ENCODE measurements at places on chromosomes 7 and 10.

DNA sequence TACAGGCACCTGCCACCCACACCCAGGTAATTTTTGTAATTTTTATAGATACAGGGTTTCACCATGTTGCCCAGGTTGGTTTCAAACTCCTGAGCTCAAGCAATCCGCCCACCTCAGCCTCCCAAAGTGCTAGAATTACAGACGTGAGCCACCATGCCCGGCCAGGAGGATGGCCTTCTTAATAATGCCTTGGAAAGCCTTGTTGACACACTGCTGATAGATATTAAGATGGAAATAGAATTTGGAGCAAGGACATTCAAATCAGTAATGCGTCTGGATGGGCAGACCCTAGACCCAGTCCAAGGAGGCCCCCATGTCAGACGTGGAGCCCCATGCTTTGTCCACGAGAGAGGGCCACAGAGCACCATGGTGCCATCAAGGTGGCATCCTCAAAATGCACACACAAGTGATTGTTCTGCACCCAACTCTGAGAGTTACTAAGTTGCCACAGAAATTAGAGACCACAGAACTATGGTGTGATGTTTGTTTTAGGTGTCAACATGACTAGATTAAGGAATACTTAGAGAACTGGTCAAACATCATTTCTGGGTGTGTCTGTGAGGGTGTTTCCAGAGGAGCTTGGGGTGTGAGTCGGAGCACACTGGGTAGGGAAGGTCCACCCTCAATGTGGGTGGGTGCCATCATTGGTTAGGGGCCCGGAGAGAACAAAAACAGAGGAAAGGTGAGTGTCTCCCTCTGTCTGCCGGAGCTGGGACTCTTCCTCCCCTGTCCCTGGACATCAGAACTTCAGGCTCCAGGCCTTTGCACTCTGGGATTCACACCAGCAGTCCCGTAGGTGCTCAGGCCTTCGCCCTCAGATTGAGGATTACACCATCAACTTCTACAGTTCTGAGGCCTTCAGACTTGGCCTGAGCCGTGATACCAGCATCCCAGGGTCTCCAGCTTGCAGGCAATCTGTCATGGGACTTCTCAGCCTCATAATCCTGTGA, 34.5 kb downstream of the EBF3 start:
- no peak for DNase-seq

DNA sequence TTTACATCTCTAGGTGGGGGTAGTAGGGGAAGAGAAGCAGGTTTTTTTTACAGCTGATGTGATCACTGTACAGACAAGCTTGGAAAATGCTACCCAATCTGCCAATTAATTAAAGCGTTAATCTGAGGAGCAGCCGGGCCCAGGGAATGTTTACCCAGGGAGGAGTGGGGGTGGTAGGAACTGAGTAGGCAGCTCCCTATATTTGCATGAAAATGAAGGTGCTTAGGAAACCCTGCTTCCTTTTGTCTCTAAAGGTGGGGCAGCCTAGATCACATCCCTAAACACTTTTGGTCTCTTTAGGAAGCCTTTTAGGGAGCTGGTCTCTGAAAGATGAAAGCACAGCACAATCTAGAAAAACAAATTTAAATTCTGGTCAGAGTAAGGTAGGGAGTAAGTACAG, 53.0 kb upstream of the NFKB2 start:
- no peak for DNase-seq

DNA sequence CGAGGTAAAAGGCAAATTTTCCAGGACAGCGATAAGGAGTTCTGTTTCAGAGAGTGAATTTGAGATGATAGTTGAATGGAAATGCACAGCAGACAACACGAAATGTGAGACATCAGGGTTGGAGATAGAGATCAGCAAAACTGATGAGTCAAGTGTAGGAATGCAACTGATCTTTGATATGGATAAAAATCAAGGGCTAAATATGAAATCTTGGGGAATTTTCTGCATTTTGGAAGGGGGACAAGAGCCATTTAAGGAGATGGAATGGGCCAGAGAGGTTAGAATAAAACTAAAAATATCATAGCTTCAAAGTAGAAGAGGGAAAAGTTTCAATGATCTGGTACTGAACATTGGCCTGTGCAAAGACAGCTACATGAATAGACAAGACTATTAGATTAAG, 11.5 kb downstream of the CISD1 start:
- peak; percentile 42 for DNase-seq

DNA sequence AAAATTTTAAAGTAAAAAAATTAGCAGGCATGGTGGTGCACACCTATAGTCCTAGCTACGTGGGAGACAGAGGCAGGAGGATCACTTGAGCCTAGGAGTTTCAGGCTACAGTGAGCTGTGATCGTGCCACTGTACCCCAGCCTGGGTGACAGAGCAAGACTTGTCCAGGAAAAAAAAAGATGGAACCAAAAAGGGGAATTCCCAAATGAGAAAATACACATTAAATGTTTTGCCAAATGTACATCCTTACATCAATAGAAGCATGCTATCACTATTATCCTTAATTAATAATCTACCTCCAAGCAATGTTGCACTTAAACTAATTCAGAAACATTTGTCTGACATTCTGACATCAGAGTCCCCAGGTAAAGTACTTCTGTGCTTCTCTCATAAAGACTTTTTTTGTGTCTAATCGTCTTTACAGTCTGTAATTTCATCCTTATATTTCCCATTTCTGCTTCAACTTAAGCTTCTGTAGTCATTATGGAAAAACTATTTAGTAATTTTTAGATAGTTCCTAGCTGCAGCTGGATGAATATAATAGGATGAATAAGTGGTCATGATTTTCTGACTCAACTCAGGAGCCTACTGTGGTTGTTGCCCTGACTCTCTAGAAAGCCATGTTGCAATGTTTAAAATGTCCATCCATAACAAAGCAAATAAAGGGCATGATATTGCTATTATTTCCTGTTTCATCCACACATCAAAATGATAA, 57.7 kb downstream of the MYPN start:
- no peak for DNase-seq

GRCh38 chr10:43692051-43692825, 43.6 kb upstream of the ZNF32 start:
- no peak for DNase-seq

Measured in HS-27A (cell line).